Right forelimb (tissue), 1 donor: ENCODE measurements at places on chromosomes 11 and 22.

DNA sequence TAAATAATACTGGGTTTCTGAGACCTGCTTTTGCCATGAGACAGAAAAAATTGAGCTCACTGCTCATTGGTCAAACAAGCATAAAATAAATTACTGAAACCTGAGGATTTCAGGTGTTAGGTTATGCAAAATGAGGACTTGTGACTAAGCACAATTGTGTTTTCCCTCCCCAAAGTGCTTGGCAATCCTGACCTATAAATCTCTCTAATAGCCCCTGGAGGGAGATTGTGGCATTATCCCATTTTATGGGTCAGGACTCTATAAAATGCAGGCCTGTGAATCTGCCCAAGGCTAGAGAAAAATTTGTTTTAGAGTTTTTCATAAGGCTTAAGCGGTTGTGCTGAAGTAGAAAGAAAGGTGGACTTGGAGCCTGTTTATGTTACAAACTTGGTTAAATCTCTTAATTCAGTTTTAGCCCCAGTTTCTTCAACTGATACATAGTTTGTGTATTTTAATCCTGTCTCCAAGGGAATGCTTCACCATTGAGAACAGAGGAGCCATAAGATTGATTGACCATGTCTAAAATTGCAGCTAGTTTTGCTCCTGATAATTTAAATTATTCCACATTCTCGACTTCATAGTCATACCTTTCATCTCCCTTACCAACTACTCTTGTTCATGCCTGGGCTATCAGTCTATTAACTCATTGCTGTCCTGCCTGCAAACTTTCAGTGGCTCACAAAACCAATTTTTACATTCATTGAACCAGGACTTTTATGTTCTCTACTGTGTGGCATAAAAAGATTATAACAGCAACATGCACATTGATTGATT, 63.6 kb upstream of the LRRC4C start:
- DNase-seq: no peak

- no peak for DNase-seq
These were observed 10.9 kb downstream of the MUC6 start for GRCh38 chr11:1025410-1026162.

- DNase-seq: no peak
These were observed 191.4 kb downstream of the ARHGAP42 start for GRCh38 chr11:100878474-100878873.

DNA sequence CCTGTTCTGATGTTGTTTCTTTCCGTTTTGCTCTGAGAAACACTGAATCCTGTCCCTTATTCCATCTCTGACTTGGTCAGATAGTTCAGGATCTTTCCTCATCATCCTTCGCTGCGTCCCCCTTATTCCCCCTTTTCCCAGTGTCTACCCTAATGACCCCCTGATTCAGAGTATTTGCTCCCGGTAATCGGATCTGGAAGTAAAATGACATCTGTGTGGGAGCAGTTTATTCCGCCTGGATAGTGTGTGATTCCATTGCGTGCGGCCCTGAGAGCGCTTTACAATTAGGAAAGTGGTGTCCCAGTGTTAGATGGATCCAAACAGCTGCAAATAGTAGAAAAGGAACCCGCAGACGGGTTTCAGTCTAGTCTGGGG, 606 bp downstream of the DRG1 start:
- no peak for DNase-seq

DNA sequence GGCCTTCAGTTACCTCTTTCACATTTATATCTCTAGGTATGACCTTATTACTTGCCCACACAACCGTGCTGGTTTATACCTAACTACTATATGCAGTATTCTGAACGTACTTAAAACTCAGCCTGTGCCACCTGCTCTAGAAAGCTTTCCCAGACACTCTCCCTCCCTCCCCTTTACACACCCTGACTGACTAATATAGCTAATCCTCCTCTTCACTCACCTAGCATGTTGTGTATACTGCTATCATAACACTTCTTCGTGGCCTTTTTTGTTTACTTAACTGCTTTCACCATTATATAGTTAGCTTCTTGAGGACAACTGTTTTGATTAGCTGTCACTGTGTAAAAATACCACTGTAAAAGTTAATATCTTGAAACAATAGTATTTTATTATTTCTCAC, 23.5 kb downstream of the RNF214 start:
- DNase-seq: no peak
